ENCODE measurements at places on chromosomes 13 and 19.

DNA sequence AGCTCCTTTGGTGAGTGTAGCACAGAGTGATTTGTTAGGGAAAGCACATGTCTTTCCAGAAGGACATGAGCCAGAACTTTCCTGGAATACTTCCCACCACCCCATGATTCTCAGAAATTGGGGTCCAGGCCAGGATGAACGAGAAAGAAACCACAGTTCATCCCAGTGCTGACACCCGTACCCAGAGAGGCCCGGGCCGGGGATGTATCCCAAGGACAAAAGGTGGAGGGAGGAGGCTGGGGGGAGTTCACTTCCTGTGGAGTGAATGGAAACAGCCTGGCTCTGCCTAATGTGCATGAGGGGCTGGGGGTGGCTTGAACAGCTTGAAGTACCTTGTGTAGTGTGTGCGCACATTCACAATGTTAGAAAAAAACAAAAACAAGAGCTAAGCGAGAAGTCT is 47.5 kb downstream of the CDADC1 start:
- no peak for DNase-seq

DNA sequence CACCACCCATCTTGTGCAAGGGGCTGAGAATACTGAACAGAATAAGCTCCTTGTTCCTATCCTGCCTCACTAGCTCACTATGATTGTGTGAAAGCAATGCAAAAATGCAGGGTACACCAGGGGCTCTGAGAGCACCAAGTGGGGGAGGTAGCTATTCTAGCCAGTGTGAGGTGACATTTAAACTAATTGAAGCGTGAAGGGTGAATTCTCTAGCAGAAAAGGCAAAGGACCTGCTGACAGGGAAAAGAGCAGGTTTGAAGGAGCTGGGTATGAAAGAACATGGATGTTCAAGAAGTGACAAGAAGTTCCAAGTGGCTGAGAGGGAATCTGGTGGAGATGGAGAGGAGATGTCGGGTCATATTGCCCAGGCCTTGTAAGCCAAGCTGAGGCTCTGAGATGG is 64.2 kb downstream of the SIAH3 start:
- no peak for DNase-seq

DNA sequence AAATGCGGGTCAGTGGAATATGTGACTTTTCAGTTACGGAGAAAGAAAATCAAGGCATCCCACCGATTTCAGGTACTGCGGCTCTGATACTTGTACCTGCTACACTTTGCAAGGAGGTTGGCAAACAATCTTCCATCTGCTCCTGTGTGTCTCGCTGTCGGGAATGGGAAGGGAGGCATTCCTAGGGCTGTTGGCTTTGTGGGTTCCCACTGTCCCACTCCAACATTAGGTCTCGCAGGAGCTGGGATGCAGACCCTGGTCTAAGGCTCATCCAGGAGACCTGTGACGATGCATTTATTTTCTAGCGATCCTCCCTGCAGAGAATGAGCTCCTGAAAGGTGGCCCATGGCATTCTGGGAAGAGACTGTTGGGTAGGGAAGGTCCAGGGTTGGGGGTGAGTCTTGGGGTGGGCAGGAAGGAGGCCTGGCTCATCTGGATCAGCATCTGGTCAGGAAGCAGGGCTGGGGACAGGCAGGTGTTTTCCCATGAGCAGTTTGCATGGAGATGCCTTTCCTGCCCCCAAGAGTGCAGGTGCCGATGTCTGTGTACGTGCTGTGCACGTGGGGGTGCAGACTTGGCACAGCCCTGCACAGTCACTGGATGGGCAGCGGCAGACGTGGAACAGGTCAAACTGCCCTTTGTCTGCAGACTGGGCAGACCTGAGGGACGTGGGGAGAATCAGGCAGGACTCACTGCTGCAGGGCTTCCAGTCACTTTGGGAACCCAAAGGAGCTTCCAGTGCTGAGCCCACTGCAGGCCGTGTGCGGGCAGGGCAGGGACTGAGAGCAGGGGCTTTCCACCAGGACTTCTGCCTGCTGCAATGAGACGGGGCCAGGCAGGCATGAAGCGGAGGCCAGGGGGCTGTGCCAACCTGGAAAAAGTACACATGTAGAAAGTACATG is 152.4 kb downstream of the TEX29 start:
- no peak for DNase-seq

- DNase-seq = no peak
Measured at GRCh38 chr19:47494211-47494547, 10.2 kb upstream of the KPTN start.

Data from erythroblast (primary cell).